ENCODE measurements at places on chromosomes 12 and 14. TPM values are rescaled to one million over a fixed set of nuclear protein-coding genes. Genes with fewer than 3 reads are reported as not detected.

DNA sequence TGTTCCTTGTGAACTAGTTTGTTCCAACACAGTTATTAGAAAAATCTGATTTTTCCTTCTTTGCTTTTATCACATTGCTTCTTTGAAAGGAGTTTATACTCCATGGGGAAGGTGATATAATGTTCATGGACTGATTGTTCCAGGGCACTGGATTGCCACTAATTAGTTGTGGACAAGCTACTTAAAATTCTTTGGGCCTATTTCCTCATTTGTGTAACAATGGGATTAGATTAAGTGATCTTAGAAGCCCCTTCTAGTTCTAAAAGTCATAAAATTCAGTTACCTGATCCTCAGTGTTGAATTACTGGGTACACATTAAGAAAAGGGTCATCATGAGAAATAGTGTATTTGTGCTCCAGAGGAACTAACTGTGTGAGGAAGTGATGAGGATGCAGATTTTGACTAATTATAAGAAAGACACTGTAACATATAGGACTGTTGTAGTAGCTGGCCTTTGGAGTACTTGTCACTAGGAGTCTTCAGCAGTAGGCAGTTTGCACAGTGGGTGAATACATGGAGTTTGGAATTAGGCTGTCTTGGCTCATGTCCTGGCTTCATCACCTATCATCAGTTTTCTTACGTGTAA is 82.2 kb downstream of the MIA2 start:
- no peak for DNase-seq

DNA sequence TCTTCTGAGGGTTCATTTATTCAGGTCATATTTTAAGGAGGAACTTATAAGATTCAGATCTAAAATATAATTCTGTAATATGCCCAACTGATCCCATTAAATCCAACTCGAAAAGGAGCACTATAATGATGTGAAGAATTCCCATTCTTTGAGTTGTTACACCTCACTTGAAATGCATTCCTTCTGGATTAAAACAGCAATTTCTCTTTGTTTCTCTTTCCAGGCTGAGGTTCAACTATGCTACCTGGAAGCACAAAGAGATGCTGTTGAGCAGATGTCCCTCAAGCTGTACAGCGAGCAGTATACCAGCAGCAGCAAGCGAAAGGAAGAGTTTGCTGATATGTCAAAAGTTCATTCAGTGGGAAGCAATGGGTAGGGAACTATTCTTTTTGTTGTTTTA is 260.6 kb upstream of the NPAS3 start:
- DNase-seq: no peak

DNA sequence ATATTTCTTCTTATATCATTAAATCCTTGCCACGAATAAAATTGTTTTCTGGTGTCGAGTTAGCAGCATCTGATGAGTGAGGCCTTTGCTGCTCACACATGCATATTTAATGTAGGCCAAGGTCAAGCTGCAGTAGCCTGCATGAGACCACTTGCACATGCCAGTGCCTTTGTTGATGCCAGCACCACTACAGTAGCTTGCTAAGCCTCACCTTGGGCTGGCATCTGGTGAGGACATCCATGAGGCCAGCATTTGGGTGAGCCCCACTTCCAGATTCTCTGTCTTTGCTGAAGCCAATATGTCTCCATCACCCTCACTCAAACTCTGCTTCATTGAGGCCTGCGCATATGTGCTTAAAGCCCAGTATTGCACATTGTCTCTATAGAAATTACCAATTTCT is 8.0 kb downstream of the CCDC59 start:
- DNase-seq: no peak

The MIA2 gene
- 16.4 TPM for total RNA-seq

The FLVCR2 gene
- total RNA-seq: 0.99 TPM

The RND1 gene
- 0.06 TPM for total RNA-seq

Measured in H4 (cell line).